ENCODE measurements at places on chromosomes 2 and 18.
A peak's percentile ranks its signal among the peaks of the same experiment; 100 is the strongest.

DNA sequence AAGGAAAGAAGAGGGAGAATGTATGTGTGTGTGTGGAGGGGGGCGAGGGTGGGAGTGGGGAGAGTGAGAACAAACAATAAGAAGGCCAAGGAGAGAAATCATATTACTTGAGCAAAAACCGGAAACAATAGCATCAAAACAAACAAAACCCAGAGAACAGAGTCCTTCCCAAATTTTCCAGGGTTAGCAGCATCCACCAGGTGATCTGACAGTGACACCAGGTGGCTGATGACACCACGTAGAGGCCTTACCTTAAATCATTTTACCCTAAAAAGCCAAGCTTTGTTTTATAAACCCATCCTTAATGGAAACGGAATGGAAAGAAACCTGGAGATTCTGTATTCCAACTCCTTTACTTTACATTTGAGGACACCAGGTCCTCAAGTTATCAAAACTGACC is 42.9 kb downstream of the CDCA7 start:
- DNase-seq: no peak

DNA sequence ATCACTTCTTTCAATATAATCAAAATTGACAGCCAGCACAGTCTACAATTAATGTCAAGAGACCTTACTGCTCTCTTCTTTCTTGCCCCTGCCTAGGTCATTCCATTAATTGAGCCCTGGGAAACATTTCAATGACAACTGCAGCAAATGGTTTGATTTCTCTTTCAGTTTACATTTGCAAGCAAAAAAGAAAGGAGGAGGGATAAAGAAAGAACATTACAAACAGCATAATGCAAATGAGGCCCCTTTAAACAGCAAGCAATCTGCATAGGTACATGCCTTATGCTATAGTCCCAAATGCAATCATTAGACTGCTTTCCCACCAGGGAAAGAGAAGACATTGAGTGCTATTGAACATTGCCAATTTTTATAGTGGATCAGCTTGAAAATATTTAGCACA is 655.0 kb upstream of the CDH2 start:
- DNase-seq: no peak

- DNase-seq: no peak
These were observed 4.0 kb upstream of the HNMT start for GRCh38 chr2:137960223-137960622.

DNA sequence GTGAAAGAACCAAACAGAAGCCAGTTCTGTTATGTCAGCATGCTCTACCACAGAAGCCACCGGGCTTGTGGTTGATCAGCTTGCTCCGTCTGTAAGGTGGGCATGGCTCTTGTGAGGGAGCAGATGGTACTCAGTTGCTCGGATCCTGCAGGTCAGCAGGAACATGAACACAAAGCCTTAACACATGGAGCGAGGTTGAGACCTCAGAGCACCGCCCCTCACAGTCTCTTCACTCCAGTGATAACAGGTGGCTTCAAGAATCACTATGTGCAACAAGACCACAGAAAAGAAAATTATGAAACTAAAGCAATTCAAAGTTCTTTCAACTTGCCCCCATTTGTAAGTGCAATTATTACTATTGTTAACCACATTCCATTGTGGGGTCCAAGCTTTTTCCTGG is 72.1 kb downstream of the OSBPL6 start:
- DNase-seq: no peak

GRCh38 chr2:30444273-30444672 is 2.8 kb upstream of the LCLAT1 start:
- DNase-seq: no peak

DNA sequence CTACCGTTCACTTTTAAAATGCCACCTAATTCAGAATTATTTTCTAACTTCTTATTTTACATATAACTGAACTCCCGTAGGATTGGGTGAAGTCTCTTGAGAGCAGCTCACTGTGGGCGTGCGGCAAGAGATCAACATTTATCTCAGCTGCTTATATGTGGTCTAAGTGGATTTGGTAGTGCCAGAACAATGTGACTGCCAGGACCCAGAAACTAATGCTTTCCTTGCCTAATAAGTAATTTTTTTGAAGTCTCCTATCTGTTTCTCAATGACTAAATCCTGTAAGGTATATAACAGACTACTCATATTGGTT is 11.2 kb upstream of the NFE2L2 start:
- DNase-seq: no peak

- DNase-seq: no peak
These were observed 228.5 kb downstream of the TTC32 start for GRCh38 chr2:19673213-19673791.

DNA sequence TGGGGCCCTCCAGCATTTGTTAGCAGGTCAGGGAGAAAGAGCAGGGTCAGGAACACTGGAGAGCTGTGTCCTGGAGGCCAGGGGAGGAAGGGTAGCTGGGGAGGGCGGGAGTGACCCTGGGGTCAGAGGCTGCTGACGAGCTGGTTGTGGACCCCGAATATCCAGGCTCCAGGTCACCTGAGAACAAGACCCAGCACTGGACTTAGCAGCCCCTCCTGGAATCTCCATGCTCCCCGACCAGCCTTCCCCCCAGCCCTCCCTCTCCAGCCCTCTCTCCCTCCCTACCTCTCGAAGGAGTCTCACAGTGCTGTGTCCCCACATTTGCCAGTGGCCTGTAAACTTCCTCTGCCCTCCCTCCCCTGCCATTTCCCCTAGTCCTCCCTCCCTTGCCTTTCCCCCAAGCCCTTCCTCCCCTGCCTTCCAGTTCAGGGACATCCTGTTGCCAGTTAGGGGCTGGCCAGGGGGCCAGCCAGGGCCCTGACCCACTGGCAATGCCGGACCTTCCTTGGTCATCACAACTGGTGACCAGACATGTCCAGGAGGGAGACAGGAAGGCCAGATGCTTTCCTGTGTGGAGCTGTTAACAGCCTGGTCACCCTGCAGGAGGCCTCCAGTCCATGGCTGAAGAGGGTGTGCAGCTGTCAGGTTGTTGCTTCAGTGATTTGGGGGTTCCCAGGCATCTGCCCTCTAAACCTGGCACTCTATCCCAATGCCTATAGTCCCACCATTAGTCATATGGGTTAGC is 50.0 kb upstream of the FAHD2A start:
- no peak for DNase-seq

GRCh38 chr18:34773961-34774766 is 64.1 kb downstream of the DTNA start:
- no peak for DNase-seq

DNA sequence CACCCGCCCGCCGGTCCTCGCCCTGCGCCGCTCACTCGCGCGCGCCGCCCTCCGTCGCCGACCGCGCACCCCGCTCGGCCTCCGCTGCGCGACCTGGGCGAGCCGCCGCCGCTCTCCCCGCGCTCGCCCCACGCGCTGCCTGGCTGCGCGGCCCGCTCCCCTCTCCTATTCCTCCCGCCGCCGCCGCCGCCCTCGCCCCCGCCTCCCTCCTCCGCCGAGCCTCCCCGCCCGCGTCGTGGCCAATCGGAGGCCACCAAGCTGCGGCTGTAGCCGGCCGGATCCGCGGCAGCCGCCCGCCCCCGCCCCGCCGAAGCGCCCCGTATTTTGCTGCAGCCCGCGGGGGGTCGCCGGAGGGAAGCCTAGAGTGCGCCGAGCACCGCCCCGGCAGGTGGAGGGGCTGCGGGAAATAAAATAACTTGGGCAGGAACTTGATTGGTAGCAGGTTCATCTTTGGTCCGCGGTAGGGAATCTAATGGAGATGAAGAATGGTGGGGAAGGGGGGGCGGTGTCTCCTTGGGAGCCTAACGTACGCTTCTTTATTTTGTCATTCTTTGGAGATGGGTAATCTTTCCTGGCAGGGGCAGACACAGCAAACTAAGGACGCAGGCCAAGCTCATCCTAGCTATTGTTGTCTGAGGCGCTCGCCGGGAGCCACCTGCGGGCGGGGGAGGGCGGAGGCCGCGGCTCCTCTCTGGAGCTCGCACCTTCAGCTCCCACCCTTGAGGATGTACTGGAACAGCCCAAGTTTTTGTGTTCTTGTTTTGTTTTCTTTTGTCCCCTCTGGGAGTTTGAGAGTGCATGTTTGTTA is 1.1 kb upstream of the CDH2 start:
- DNase-seq: no peak

GRCh38 chr2:212392043-212392442 is 146.6 kb downstream of the ERBB4 start:
- no peak for DNase-seq

- DNase-seq: peak; percentile 27
These were observed 57.1 kb downstream of the SNORC start for GRCh38 chr2:232927032-232927792.

- no peak for DNase-seq
These were observed 9.1 kb downstream of the MAT2A start for GRCh38 chr2:85547859-85548607.

DNA sequence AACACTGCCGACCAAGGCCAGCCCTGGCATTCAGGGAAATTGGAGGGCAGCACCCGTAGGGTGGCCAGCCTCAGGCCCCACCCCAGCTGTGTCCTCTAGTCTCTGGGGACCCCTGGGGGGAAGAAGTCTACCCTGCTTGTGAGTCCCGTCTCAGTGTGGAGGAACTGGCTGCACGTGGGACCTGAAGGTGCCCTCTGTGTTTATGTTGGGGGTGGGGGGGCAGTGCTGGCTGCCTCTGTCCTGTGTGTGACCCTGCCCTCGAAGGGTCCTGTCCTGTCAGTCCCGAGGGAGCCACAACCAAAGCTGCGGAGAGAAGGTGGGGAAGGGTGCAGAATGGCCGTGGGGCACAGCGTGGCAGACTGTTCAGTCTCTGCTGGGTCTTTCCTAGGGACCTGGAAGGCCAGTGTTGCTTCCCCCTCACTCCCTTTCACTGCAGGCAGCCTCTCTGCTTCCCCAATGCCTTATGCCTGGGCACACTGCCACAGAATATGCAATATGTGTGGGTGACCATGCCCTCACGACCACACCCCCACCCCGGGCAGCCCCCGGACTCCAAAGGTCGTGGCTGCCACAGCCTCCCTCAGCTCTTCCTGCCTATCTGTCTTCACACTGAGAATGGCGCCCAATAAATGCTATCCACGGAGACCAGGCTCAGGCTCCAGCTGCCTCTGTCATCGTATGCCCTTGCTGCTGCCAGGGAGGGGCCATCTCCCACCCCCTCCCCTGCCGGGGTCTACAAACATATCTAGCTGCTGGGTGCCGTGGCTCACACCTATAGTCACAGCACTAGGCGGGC is 33.3 kb upstream of the SLC35F6 start:
- no peak for DNase-seq

GRCh38 chr2:161303535-161304050 is 4.6 kb upstream of the PSMD14 start:
- DNase-seq: no peak

GRCh38 chr2:37919631-37920032 is 5.5 kb upstream of the RMDN2 start:
- peak; percentile 34 for DNase-seq

DNA sequence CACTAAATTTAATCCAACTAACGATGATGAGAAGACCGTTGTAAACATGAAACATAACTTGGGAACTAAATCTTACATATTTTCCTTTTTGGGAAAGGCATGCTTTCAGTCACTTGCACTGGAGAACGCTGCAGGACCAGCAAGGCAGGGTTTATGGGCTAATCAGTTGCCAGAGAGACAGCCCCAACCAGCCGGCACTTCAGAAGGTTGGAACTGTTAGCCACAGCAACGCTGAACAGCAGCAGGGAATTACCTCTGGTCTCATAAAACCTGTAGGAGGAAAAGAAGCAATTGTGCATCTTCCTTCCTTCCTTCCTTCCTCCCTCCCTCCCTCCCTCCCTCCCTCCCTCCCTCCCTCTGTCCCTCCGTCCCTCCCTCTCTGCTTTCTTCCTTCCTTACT is 33.9 kb upstream of the SIX2 start:
- DNase-seq: no peak
